Stimulated activated CD8-positive, alpha-beta memory T cell treated with anti-CD3 and anti-CD28 coated beads, Interleukin-15, amount 100 ng/mL, for 24 hours (primary cell): ENCODE measurements at places on chromosomes 12 and 14.

DNA sequence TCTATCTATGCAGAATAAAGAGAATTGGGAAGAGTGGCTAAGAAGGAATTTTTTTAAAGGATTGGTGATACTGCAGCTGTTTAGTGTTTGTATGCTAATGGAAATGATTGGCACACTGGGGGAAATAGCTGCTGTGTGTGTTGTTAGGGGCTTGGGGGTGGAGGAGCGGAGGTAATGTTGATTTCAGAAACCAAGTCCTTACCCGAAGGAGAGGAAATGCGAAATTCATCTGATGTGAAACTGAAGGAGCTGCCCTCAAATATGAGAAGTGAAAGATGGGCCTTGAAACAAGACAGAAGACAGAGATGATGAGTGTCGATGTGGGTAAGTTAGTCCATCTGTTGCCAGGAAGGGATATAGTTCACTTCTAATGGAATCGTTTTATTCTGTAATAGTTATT is 21.2 kb upstream of the RNASE12 start:
- DNase-seq, result no peak

- DNase-seq, result no peak
These were observed 122.1 kb downstream of the PRKD1 start for GRCh38 chr14:29805415-29806123.

DNA sequence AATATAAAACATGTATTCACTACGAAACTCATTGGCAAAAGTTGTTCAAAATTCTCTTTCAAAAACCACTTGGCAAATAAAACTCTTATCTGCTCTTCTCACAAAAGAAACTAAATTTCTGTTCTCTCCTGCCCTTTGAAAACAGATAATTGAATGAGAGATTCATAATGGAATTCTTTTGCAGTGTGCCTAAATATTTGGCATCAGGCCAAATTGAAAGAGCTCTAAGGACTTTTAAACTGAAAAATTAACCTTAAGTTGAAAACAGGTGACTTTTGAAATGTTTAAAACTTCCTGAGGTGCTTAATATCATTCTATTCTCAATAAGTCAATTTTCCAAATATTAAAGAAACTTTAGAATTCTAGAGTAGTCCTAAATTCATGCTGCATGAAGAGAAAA is 136.4 kb downstream of the FSCB start:
- no peak for DNase-seq

DNA sequence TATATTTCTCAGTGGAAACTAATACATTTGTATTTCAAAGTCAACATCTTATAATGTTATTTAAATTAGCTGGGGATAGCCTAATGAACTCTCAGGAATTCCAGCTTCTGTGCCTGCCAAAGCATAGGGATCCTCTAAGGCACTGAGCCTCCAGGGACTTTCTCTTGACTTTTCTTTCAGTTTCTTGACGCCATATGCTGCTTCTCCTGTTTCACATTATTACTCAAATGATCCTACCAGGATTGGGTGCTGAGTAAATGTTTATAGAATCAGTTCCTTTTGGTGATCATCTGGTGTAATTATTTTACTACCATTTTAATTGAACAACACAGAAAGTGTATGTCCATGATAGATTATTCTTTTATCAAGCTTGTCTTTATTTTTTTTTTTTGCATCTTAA is 7.9 kb downstream of the METTL25 start:
- no peak for DNase-seq

- DNase-seq, result no peak
These were observed 933.1 kb upstream of the FBXO33 start for GRCh38 chr14:40365305-40365704.

DNA sequence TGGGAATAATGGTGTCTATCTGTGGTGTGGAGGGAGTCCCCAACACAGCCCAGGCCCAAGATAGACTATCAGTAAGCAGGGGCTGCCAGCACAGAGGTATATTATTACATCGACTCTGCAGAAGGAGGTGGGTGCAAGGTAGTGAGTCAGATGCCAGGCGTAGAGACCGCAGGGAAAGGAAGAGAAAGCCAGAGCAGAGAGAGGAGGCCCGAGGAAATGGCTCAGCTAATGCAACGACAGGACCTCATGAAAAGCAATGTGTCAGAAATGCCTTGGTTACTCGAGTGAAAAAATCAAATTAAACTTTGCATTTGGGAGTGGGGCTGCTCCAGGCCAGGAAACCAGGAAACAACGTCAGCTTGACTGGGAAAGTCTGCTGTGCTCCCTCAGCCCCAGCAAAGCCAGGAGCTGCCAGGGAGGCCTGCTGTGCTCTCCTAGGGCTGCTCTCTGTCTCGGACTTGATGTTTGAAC is 173.2 kb downstream of the SUDS3 start:
- no peak for DNase-seq

DNA sequence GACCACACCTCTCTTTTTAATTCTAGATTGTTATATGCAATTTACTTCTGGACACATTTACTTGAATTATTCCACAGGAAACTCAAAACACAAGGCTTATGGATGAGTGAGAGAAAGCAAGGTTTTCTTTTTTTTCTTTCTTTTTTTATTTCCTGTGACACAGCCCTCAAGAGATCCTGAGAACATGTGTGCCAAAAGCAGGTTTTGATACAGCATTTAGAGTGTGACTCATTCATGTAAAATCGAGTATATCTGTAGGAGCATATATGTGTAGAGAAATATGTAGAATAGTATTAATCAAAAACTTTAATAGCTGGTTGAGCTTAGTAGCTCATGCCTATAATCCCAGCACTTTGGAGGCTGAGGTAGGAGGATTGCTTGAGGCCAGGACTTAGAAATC is 4.4 kb upstream of the MAX start:
- no peak for DNase-seq

DNA sequence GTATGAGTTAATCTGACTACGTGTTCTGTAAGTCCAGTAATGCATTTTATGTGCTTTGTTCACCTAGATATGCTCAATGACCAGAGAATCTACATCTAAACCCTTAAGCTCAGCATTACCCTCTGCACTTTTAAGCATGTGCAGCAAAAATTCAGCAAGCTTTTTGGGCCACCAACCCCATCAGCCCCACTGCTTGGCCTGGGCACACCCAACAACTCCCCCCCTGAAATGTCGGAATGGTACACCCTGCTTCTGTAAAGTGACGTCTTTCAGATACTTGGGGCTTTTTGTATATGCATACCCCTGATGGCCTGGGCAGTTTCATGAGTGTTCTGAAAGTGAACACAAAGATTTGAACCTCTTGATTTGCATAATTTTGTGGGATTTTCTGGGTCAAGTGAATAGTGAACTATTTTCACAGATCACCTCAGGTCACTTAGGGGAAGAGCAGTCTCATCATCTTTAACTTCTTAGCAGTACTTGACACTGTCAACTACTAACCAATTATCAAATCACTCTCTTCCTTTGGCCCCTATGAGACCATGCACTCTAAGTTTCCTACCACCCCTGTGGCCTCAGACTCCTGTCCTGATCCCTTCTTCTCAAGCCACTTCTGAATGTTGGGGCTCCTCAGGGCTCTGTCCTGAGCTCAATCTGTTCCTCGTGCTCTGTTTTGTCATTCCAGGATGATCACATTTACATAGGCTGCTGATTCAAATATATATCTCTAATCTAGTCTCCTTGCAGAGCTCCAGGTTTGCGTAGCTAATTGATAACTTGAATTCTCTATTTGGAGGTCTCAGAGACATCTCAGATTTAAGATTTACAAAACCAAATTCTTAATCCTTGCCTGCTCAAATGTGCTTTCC is 36.3 kb upstream of the PPM1A start:
- DNase-seq, result no peak

- no peak for DNase-seq
These were observed 3.0 kb downstream of the ZBTB1 start for GRCh38 chr14:64507376-64508156.

DNA sequence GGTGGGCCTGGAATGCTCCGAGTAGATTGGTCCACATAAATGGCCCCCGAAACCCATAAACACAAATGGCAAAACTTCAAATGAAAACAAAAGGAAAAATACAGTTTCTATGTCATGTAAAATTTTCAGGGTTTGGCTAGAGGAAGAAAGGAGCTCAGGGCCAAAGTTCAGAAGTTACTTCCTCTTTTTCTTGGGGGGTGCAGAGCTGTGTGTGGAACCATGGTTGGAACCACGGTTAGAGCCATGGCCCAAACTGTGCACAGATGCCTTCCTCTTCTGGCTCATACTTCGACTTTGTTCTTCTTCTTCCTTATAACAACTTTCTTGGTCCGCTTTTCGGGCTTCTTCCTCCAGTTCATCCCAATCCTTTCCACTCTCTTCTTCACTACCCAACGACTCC is 51.7 kb downstream of the MGST1 start:
- DNase-seq, result no peak

- no peak for DNase-seq
These were observed 338.0 kb upstream of the FLRT2 start for GRCh38 chr14:85191986-85192385.

DNA sequence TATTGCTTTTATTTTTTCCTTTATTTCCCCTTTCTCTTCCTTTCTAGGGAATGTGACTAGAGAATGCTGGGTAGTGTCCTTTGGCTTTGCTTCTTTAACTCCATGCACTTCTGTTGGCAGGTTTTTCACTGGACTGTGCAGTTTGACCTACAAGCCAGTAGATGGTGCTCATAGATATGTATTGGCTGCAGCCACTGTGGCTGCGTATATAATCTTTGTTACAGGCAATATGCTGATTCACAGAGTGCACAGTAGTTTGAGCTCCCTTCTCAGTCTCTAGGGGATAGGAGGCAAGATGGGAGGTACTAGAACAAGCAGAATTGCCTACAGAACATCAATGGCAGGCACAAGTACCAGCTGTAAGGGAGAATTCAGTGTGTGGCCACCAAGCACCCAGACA is 503.5 kb downstream of the LRFN5 start:
- no peak for DNase-seq

GRCh38 chr14:49720744-49721143 is 27.8 kb downstream of the KLHDC1 start:
- no peak for DNase-seq

- peak; percentile 52 for DNase-seq
These were observed 12.9 kb downstream of the SPRYD3 start for GRCh38 chr12:53065975-53066931.

DNA sequence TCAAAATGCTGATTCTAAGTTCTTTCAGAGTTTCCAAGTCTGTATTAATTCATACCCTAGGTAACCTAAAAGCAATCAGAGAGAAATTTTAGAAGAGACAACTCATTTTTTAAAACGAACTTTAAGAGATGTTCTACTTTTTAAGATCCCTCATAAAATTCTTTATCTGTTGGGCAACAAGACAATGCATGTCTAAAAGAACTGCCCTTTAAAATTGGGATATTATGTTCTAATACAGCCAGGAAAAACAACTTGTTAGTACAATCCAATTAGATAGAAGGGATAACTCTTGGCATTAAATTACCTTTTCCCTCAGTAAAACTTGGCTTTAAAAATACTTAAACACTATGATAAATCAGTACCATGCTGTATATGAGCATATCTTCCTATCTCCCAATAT is 15.6 kb downstream of the DICER1 start:
- DNase-seq, result no peak
